ENCODE measurements at places on chromosomes 11 and 22. TPM values are rescaled to one million over a fixed set of nuclear protein-coding genes. Genes with fewer than 3 reads are reported as not detected.

DNA sequence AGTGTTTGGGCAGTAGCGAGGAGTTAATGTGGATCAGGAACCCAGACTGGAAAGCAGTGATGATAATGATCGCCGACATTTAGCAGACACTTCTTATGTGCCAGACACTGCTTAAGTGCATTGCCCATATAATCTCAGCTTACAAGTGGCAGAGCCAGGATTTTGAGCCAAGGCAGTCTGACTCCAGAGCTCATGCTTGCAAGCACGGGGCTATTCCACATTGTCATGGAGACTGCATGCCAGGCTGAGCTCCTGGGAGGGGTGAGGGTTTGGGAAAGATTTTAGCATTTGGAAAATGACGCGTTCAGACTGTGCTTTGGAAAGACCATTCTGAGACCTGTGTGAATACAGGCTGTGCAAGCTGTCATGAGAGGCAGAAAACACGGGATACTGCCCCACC is 302.7 kb downstream of the DDX10 start:
- no peak for DNase-seq

DNA sequence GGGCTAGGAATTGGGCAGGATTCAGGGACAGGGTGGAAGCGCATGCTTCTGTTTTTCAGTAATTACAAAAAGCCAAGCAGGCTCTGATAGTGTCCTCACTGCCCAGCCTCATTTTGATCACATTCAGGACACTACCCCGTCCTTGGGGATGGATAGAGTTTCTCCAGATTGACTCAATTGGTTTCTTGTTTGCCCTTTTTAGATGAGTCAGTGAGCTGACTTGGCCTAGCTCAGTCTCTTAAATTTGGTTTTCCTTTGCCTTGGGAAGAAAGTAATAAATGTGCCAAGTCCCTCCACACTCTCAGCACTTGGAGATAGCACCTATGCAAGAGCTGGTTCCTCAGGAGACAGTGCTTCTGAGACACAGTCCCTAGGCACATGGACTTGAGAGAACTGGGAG is 25.5 kb downstream of the DKK3 start:
- DNase-seq: no peak

DNA sequence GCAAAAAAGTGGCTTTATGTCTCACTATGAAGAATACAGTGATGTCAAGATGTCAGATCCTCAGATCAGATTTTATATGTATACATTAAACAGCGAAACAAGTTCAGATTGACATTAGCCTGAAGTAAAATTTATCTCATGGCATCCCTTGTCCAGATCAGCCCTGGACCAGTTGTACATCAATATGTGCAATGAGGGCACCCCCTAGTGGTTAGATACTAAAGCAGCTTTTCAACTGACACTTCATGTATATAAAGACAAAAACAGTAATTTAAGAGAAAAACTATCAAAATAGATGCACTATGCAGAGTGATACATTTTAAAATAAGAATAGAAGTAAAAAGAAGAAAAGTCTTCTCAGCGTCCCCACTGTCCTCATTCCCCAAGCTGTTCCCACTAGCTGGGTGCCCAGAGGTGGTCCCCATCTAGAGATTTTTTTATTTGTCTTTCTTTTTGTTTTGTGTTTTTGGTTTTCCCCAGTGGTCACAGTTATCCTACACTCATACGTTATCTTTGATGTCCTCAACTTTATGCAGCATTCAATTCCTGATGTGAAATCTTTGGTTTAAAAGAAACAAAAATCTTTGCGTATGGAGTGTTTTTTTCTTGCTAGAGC is 2193.4 kb upstream of the RAG2 start:
- DNase-seq: no peak

The H19 gene
- 2.7 TPM for total RNA-seq

The MUC15 gene
- total RNA-seq: not detected
